COR-L47 (cell line): ENCODE measurements at places on chromosomes 7 and 10.

- DNase-seq = no peak
Observed at GRCh38 chr7:151877911-151878835, 1.3 kb upstream of the PRKAG2 start.

DNA sequence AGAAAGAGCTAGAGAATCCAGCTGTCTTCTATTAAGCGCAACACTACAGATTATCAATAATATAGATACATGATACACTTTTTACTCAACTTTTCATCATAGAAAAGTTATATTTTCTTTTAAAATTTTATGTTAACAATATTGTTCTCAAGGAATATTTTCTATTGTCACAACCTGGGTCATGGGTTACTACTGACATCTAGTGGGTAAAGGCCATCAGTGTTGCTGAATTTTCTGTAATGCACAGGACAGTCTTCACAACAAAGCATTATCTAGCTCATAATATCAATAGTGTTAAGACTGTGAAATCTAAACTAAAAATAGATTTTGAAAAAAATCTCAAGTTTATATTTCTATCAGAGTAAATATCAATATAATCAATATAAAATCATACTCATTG, 209.8 kb downstream of the ZNF33B start:
- DNase-seq = no peak

DNA sequence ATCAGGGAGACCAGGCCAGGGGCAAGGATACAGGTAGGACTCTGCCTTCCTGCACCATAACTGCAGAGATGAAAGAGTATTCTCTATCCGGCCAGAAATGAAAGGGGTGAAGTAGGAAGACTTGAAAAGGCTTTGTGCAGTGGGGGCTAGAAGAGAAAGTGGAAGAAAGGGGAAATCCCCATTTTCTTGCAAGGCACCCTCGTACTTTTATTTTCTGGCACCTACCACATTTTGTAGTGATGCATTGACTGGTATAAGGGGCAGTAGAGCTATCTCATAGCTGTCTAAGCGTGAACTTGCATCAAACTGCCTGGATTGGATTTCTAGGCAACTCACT, 752 bp upstream of the CAMK2G start:
- no peak for DNase-seq

GRCh38 chr10:14008740-14009080, 322.0 kb downstream of the FRMD4A start:
- DNase-seq = no peak

DNA sequence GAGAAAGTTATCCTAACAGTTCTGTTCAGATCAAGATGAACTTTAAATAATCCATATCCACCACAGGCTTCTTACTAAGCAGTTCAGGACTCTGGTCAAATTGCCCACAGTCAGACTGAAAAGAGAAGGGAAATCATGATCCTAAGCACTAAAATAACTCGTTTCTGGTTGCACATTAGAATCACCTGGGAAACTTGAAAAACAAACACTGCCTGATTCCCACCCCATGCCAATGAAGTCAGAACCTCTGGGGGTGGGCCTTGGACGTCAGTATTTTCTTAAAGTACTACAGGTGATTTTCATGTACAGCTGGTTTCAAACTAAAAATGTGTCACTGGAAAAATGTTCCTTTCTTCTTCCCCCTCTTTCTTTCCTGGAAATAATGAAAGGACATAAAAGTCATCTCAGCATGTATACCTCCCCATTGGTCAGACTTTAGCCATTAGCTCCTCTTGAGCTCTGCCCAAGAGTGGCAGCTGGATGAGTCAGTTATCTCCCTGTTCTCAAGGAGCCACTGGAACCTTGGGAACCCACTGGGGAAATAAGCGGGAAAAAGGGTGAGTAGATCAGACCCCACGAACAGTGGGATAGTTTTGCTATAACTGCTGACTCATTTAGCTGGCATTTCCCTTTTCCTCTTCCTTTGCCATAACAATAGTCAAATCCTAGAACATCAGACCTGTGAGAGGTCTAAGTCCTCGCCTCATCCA, 75.3 kb upstream of the IL6 start:
- no peak for DNase-seq

DNA sequence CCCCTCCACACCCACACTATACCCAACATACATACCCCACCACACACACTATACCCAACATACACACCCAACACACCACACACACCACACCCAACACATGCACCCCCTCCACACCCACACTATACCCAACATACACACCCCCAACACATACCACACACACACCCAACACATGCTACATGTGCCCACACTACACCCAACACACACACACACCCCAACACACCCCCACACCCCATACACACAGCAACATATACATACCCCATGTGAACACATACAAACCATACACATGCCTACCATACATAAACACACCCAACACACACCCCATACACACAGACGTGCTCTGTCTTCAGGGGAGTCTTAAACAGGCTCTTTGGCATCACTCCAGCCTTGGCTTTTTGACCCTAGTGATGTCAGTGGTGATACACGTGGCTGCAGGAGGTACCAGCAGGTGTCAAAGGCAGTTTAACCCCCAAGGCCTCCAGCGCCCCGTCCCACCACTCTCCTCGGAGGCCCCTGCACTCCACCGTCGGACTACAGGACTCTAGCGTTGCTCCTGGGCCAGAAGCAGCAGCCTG, 73.4 kb downstream of the HIPK2 start:
- DNase-seq = no peak

GRCh38 chr10:43945094-43945730, 296.5 kb upstream of the ZNF32 start:
- no peak for DNase-seq

DNA sequence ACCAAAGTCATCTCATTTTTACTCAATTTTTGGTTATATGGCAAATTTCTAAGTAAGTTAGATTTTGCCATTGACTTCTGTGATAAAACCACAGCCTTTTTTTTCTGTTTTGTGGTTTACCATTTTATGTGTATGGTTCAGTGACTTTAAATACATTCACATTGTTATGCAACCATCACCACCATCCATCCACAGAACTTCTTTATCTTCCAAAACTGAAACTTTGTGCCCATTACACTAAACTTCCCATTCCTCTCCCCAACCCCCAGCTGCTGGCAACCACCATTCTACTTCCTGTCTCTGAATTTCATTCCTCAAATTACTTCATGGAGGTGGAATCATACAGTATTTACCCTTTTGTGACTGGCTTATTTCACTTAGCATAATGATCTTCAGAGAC, 280.4 kb upstream of the TCERG1L start:
- DNase-seq = no peak
